ENCODE measurements at places on chromosomes 3 and 15. TPM values are rescaled to one million over a fixed set of nuclear protein-coding genes. Genes with fewer than 3 reads are reported as not detected.

The THBS1 gene
- 849 TPM for total RNA-seq

The SMAD6 gene
- total RNA-seq: 17.5 TPM

The MYO5A gene
- total RNA-seq: 45.4 TPM

The ANKUB1 gene
- not detected for total RNA-seq

- no peaks in the 10 kb centered on the region for H3K27me3 ChIP-seq
- no peak for DNase-seq
- no peak overlapping the region for H3K4me3 ChIP-seq
- H3K36me3 ChIP-seq: peaks cover 33% of the 10 kb centered on the region
These were observed 68.6 kb downstream of the VGLL4 start for GRCh38 chr3:11574981-11575669.

DNA sequence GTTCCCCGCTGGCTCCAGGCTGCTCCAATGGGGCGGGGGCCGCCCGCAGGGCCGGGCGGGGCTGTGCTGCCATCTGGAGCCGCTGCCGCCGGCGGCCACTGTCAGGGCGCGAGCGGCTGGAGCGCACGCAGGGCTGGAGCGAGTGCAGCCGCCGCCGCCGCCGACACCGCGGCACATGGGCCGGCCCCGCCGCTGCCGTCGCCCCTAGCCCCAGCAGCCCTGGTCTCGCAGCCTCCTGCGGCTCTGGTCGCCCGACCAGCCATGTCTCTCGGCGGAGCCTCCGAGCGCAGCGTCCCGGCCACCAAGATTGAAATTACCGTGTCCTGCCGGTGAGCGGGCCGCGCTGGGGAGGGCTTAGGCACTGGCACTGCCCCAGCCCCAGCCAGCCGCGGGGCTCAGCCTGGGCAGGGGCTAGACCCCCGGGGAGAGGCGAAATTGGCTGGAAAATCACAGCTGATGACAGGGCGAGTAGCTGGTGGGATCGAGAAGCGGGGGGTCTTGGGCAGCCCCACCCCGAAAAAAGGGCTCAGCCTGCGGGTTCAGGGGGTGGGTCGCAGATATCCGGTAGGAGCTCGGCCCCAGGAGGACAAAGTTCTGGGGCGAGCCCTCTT, at the start of gene CPNE9:
Gene CPNE9, plus strand, starts transcription at position 98 of the 611 bp plus-strand sequence. Its CDS starts 164 bp downstream, at position 262.
- H3K27ac ChIP-seq: no peak within 1 kb of the TSS
- H3K36me3 ChIP-seq: peaks cover 5% of the 10 kb centered on the region
- H3K4me3 ChIP-seq: peak within 1 kb of the TSS; percentile 62
- DNase-seq: no peak

DNA sequence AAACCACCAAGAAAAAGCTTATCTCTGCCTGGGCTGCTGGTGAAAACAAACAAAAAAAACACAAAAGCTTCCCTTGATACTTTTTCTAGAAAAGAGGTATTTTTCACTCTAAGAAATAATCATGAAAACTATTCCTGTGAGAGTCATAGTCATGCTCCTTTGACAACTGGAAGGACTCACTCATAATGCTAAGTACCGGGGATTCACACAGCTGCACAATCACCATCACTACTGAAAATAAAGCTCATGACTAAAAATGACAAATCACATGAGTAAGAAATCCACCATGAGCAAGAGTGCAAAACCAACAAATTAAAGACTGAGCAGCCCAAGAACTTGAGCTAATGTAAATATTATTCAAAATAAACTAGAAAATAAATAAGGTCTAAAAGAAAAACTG, 10.6 kb upstream of the POU1F1 start:
- no peak for DNase-seq
- H3K4me1 ChIP-seq: no peaks in the 10 kb centered on the region
- no peak overlapping the region for H3K4me3 ChIP-seq

- H3K36me3 ChIP-seq: no peaks in the 10 kb centered on the region
- no peak overlapping the region for H3K27ac ChIP-seq
- no peak for DNase-seq
These were observed 10.8 kb downstream of the NEK10 start for GRCh38 chr3:27358372-27358771.

DNA sequence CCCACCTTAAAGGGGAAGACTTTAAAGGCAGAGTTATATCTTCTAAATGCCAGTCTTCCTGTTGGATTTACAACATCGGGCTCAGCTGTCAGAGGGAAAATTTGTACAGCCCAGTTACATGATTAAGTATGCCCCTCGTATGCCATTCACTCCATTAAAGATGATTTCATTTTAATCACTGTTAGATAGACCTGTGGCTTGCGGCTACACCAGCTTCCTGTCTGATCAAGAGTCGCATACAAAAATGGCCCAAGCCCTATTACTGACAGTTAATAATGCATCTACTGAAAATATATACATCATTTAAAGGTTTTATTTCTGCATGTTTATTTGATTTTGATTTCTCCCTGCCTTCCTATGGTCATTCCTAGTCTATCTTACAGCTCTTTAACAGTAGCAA, 7.1 kb downstream of the EIF4E3 start:
- H3K27ac ChIP-seq: no peak overlapping the region
- H3K4me1 ChIP-seq: no peaks in the 10 kb centered on the region
- no peaks in the 10 kb centered on the region for H3K36me3 ChIP-seq
- peaks cover 28% of the 10 kb centered on the region for H3K27me3 ChIP-seq
- no peak for DNase-seq

GRCh38 chr3:151567477-151567876, 106.6 kb upstream of the IGSF10 start:
- H3K27me3 ChIP-seq: peaks cover 2% of the 10 kb centered on the region
- no peaks in the 10 kb centered on the region for H3K36me3 ChIP-seq
- no peak overlapping the region for H3K27ac ChIP-seq
- DNase-seq: no peak
- peaks cover 2% of the 10 kb centered on the region for H3K4me1 ChIP-seq

GRCh38 chr3:48018841-48019240, 2.6 kb upstream of the MAP4 start:
- DNase-seq: no peak
- H3K27me3 ChIP-seq: no peaks in the 10 kb centered on the region
- peaks cover 8% of the 10 kb centered on the region for H3K36me3 ChIP-seq
- H3K4me1 ChIP-seq: peaks cover 73% of the 10 kb centered on the region
- no peak overlapping the region for H3K4me3 ChIP-seq
- H3K27ac ChIP-seq: peak overlapping the region; percentile 85

- no peak overlapping the region for H3K27ac ChIP-seq
- DNase-seq: no peak
- H3K36me3 ChIP-seq: no peaks in the 10 kb centered on the region
- H3K4me1 ChIP-seq: peaks cover 3% of the 10 kb centered on the region
- H3K4me3 ChIP-seq: no peak overlapping the region
These were observed 51.6 kb downstream of the SLC7A14 start for GRCh38 chr3:170534227-170534626.

- DNase-seq: no peak
- H3K4me3 ChIP-seq: peak overlapping the region; percentile 90
- H3K36me3 ChIP-seq: peaks cover 7% of the 10 kb centered on the region
- H3K4me1 ChIP-seq: peaks cover 28% of the 10 kb centered on the region
- H3K27ac ChIP-seq: peak overlapping the region; percentile 96
These were observed 763 bp upstream of the TRNT1 start for GRCh38 chr3:3125977-3126376.

DNA sequence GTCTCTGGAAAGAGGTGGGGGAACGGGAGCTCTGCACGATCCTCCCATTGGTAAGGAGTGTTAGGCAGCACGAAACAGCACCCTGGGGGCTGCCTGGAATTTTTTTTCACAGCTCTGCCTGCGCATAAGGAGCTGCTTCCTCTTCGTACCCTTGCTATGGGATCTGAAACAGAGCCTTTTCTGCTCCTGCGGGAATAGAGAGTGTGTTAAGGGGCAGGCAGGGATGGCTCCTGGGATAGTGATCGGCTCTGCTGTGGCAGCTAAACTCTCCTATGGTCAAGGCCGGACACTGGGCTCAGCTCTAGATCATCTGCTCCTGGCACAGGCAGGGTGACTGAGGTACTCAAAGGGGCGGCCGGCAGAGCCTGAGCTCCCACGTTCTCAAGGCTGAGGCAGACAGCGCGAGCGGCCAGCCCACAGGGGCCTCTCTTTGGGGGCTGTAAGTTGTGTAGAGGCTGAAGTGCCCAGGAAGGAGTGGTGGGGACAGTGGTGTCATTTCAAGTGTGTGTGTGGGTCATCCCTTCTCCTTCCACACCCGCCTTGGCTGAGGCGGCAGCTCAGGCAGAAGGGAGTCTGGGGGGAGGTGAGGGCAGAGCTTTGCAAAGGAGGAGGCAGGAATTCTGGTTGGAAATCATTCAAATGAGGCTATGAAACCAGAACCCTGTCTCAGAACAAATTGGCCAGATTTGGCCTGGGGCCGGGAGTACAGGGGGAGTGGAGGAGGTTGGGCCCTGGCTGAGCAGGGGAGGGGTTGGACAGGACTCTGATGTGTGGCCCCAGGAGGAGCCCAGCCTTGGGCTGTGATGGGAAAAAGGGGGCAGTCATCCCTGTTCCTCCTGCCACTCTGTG, 31.0 kb downstream of the EPHB3 start:
- H3K4me3 ChIP-seq: no peak overlapping the region
- no peaks in the 10 kb centered on the region for H3K27me3 ChIP-seq
- H3K36me3 ChIP-seq: no peaks in the 10 kb centered on the region
- peak; percentile 83 for DNase-seq
- peaks cover 3% of the 10 kb centered on the region for H3K4me1 ChIP-seq

DNA sequence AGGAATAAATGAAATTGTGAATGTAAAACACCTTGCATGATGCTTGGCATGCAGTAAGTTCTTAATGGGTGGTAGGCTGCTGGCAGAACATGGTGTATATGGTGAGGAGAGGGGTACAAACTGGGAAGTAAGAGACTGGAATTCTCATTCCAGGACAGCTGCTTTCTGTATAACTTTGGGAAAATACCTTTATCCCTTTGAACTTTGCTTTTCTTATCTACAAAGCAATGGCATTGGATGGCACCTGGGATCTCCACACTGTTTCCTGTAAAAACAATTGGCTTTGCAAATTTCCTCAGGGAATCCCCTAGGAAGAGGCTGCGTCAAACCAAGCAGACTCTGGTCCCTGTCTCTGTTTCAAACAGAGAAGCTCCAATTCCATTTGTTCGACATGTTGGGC, 100.7 kb upstream of the SLC4A7 start:
- peaks cover 4% of the 10 kb centered on the region for H3K4me1 ChIP-seq
- DNase-seq: no peak
- H3K4me3 ChIP-seq: no peak overlapping the region
- no peaks in the 10 kb centered on the region for H3K36me3 ChIP-seq

DNA sequence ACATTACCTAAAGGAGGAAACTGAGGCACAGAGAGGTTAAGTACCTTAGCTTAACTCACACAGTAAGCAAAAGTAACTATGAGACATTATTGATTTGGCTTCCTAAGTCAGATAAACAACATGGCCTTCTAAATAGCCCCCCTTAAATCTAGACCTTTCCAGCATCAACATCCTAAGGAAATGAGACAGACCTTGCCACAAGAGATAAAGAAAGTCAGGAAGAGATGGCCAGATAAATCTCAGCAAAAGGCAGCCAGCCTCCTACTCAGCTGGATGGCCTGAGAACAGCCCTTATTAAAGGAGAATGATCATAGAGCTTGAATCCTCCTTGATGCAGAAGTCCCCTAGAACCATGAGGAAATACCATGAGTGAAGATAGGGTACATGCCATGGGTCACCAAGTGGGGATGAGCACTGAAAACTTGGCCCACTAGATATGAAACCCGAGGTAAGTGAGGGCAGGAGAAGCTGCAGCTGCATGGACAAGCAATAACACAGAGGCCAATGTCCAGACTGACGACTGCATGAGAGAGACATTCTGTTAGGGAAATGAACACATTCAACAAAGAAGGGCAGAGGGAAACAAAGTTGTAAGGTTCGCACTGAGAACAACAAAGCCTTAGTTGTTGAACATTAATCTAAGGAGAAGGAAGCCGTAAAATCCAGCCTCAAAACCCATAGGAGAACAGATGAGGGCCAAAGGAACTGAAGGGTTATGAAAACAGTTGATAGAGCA, 69.6 kb downstream of the ZIC4 start:
- DNase-seq: no peak
- no peak overlapping the region for H3K4me3 ChIP-seq
- no peaks in the 10 kb centered on the region for H3K36me3 ChIP-seq
- H3K4me1 ChIP-seq: peaks cover 2% of the 10 kb centered on the region

DNA sequence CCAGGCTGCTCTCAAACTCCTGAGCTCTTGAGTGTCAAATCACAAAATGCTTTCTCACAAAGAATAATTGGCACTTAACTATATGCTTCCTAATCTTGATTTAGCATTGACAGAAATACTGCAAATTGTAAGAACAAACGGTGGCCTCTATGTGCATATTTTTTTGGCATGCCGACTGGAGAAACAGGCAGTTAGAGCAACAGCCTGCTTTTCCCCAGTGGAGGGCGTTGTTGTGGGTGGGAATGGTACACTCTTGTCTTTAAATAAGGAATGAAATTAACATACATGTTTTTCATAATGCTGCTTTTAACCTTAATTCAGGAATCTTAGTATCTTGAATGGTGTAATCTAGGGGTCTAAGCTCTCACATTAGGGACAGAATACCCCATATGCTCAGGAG, 31.1 kb upstream of the SV2B start:
- no peak for DNase-seq
- peaks cover 35% of the 10 kb centered on the region for H3K27me3 ChIP-seq
- no peak overlapping the region for H3K4me3 ChIP-seq
- H3K36me3 ChIP-seq: no peaks in the 10 kb centered on the region
- no peaks in the 10 kb centered on the region for H3K4me1 ChIP-seq
- no peak overlapping the region for H3K27ac ChIP-seq

DNA sequence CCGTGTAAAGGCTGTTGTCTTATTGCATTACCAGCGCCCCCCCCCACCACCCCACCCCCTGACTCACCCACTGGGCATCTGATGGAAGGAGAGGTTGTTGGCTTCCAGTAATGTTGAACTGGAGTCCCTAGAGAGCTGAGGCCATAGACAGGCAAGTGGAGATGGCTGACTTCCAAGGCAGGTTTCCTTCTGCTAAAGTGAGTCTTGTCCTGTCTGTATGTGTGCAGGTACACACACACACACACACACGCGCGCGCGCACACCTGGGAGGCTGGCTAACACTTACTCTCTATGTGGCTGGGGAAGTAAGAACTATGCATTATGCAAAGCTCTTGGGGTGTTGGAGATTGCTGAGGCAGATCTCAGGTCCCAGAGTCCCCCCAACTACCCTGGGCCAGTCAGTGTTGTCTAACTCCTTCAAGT, 1.6 kb upstream of the KY start:
- peak; percentile 64 for DNase-seq
- H3K36me3 ChIP-seq: no peaks in the 10 kb centered on the region
- no peak overlapping the region for H3K4me3 ChIP-seq
- no peak overlapping the region for H3K27ac ChIP-seq
- peaks cover 13% of the 10 kb centered on the region for H3K27me3 ChIP-seq

DNA sequence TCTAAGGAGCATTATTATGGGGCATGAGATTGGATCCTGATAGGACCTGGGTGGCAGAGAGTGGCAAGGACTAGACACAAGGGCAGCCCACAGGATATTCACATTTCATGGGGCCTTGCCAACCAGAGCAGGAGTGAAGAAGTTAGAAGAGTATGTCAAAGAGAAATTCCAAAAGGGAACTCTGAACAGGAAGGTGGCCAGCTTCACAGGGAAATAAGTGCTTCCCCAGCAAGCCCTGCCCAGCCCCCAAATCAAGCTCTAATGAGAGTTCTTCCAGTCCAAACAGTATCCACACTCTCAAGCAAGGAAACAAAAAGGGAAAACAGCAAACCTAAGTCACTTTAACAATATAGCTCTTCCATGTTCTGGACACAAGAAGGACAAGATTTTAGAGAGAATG, 130.2 kb upstream of the COL8A1 start:
- H3K36me3 ChIP-seq: peaks cover 13% of the 10 kb centered on the region
- DNase-seq: no peak
- H3K4me3 ChIP-seq: no peak overlapping the region
- H3K27ac ChIP-seq: peak overlapping the region; percentile 88
- H3K4me1 ChIP-seq: peaks cover 86% of the 10 kb centered on the region

- no peak overlapping the region for H3K27ac ChIP-seq
- no peak for DNase-seq
- no peaks in the 10 kb centered on the region for H3K27me3 ChIP-seq
- H3K4me1 ChIP-seq: peaks cover 2% of the 10 kb centered on the region
These were observed 51.4 kb upstream of the THBS1 start for GRCh38 chr15:39529457-39529856.
